ENCODE measurements at places on chromosomes 6 and 20.

DNA sequence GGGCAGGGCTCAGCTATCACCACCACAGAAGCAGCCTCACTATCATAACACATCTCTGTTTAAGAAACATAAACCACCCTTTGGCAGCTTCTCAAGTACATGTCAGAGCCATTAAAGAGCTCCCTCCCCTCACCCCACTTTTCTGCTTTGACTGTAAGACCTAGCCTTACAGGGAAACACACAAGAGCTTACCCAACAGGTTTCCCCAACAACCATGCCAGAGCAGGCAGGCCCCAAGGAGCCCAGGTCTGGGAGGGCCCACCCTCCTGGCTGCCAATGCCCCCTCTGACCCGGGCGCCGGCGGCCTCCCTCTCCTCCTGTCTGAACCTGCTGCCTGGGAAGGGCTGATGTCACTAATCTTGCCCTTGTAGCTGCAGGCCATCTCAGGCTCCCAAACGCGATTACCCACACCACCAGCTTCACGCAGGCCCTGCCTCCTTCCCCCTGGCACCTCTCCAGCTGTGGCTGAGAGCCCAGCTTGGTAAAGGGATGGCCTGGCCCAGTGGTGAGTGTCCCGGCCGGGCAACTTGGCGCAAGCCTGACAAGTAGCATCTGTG lies 402.0 kb downstream of the MAFB start:
- DNase-seq, result no peak

GRCh38 chr6:170013815-170014214 lies 262.4 kb downstream of the ERMARD start:
- DNase-seq, result no peak

- DNase-seq, result no peak
Measured at GRCh38 chr6:48552905-48553304, 441.9 kb upstream of the PTCHD4 start.

DNA sequence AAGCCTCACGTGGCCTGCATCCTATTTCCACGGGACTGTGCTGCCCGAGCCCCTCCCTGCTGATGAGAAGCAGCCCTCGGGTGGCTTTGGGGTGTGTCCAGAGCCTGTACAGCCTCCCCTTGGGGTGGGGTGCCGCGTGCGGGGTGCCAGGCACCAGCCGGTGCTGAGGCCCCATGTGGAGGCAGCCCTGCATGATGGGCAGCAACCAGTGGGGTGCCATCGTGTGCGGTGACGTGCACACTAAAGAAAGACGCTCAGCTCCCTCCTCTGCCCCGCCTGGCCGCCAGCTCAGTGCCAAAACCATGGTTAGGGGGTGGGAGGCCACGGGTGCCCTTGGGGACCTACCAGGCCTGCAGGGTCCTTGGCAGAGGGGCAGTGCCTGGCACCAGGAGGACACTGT lies 26.2 kb downstream of the NTSR1 start:
- DNase-seq, result no peak

GRCh38 chr6:13500264-13500663 lies 12.9 kb upstream of the GFOD1 start:
- DNase-seq, result no peak

DNA sequence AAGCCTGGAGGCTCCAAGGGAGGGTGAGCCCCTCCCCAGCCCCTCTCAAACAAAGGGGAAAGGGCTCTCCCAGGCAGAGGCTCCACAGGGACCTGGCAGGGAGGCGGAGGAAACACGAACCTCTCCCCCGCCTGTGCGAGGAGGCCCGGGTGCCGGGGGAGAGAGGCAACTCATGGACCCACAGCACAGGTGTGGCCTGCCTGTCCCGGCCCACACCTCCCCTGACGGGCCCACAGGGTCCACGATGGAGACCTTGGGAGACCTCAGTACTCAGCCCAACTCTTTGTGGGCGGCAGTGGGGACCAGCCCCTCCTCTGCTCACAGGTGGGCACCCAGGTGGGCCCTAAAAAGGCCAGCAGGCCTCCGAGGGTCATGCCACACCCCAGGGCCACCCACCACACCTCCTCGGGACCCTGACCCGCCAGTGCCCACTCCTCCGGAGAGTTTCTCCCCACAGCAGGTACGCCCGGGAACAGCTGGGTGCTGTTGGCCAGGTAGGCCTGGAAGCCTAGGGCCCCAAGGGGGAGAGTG lies 12.2 kb downstream of the LAMA5 start:
- DNase-seq, result no peak

DNA sequence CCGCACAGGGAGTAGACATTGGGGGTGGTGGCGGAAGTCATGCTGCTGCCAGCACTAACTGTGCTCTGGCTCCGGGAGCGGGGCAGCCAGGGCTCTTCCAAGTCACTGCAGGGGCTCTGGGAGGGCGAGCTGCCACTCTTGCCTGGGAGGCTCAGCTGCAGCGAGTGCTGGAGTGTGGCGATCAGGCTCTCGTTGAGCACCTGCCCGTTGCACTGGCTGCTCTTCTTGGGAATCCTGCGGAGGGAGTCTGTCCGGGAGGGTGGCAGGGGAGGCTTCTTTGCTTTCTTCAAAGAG lies 28.0 kb downstream of the HEBP2 start:
- no peak for DNase-seq

GRCh38 chr6:71268735-71269437 lies 19.7 kb upstream of the OGFRL1 start:
- DNase-seq, result no peak

- peak; percentile 30 for DNase-seq
Measured at GRCh38 chr6:167574431-167575151, 249.7 kb downstream of the TTLL2 start.
